ENCODE measurements at places on chromosomes 12 and 14.

GRCh38 chr12:87259391-87259790 lies 769.8 kb downstream of the C12orf50 start:
- no peak for DNase-seq

DNA sequence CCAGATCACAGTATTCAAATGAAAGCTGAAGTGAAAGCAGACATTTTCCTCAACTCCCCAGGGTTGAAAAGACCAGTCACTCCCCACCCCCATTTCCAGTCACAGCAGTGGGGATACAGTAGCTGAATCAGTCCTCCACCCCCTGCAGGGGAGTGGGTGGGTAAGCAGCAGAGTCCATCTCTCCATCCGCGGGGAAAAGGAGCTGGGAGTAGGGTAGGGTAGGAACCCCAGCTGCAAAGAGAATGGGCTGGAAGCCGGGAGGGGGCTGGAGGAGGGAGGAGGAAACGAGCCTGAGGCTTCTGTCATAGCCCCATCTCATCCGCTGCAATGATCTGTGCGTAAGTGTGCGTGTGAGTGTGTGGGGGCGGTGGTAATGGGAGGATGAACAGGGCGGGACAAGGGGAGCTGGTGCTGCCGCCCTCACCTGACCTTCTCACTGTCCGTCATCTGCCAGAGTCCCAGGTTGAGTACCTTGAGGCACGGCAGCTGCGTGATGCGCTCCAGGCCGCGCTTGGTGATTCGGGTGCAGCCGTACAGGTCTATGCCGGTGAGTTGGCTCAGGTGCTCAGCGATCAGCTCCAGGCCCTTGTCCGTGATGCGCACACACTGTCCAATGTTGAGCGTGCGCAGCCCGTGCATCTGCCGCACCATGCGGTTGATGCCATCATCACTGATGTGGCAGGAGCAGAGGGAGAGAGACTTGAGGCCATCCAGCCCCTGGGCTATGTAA lies 1.8 kb downstream of the FBXL14 start:
- DNase-seq = peak; percentile 68

GRCh38 chr14:90624732-90625400 lies 191.4 kb downstream of the TTC7B start:
- no peak for DNase-seq

- peak; percentile 61 for DNase-seq
These were observed 229.1 kb downstream of the KCNC2 start for GRCh38 chr12:74980510-74980909.

Data from adipocyte (in vitro differentiated cells).